ENCODE measurements at places on chromosomes 2 and 18.

GRCh38 chr18:13461469-13461868 lies 242.9 kb downstream of the LDLRAD4 start:
- no peak for DNase-seq

GRCh38 chr2:22807872-22808271 lies 577.1 kb upstream of the KLHL29 start:
- DNase-seq: no peak

GRCh38 chr18:60978338-60978737 lies 354.9 kb upstream of the CDH20 start:
- no peak for DNase-seq

- no peak for DNase-seq
Measured at GRCh38 chr2:11079136-11079824, 76.0 kb upstream of the SLC66A3 start.

GRCh38 chr2:112648081-112648480 lies 2.3 kb downstream of the SLC20A1 start:
- DNase-seq: no peak

GRCh38 chr2:74736589-74736988 lies 82.5 kb downstream of the SEMA4F start:
- no peak for DNase-seq

- DNase-seq: no peak
Measured at GRCh38 chr18:50790948-50791347, 28.9 kb downstream of the MRO start.

DNA sequence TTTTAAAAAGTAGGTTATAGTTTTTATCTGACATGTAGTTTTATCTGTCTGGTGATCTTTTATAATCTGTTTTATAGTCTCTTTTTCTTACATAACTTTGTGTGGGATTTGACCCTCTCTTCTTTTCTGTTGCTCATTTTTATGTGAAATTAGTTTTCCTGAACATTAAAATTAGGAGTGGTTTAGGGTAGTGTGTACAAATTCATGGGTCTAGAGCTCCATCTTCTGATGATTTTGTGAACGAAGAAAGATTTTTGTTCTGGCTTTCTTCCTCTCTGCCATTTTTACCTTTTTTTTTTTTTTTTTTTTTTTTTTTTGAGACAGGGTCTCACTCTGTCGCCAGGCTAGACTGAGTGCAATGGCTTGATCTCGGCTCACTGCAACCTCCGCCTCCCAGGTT lies 46.6 kb downstream of the SLC30A6 start:
- DNase-seq: no peak

DNA sequence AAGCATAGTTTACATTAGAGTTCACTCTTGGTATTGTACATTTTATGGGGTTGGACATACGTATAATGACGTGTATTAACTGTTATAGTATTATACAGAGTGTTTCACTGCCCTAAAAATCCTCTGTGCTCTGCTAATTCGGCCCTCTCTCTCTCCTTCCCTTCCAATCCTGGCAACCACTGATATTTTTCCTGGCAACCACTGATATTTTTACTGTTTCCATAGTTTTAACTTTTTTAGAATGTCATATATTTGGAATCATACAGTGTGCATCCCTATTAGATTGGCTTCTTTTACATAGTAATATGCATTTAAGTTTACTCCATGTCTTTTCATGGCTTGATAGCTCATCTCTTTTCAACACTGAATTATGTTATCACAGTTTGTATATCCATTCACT lies 526.7 kb downstream of the RIT2 start:
- no peak for DNase-seq

GRCh38 chr2:85810371-85811179 lies 56.8 kb downstream of the ATOH8 start:
- DNase-seq: no peak

- no peak for DNase-seq
Measured at GRCh38 chr2:231894566-231895380, 31.4 kb downstream of the NPPC start.

DNA sequence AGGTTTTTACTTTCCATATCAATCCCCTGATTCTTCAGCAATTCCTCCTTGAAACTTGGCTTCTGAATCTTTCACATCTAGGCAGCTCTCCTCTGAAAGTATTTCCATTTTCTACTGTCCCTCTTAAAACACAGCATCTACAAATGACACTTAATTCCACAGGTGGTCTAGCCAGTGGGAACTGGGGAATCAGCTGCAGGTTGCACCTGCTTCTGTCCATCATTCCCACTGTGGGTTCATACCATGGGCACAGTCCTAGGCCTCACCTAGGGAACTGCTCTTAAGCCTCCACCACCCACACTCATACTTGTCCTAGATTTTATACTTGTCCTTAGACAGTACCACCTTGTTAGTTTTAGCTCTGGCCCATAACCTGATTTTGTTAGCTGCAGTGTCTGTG lies 2.2 kb downstream of the LOXL3 start:
- DNase-seq: no peak

DNA sequence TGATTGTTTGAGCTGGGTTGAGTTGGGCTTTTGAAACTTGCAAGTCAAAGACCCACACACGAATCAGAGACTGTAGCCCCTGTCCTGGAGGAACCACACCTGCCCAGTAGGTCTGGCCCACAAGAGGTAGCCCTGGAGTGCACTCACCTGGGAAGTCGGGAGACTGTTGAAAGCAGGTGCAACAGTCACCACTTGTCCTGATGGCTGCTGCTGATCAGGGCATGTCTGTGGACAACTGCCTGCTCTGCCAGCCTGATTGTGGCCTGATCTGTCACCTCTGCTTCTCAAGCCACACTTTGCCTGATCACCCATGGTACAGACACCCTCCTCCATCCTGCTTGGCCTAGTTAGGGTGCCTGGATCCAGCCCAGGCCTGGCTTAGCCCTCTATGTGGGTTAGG lies 105.0 kb upstream of the HAAO start:
- no peak for DNase-seq

- peak; percentile 28 for DNase-seq
Measured at GRCh38 chr18:23970161-23971096, 44.1 kb upstream of the TTC39C start.

- no peak for DNase-seq
Measured at GRCh38 chr18:70258243-70258642, 30.6 kb upstream of the SOCS6 start.

GRCh38 chr2:158127380-158127804 lies 25.7 kb downstream of the UPP2 start:
- no peak for DNase-seq

DNA sequence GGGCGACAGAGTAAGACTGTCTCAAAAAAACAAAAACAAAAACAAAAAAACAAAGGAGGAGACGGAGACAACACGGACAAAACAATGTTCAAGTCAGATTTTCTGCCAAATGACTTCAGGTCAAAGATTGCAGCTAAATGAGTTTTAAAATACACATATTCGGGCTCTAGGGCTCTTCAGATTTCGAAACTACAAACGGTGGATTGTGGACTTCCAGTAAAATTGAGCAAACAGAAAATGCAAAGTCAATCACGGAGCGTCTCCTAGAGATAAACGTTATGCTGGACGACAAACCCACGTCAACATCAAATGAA lies 558 bp downstream of the MRPS5 start:
- no peak for DNase-seq

All from NCI-H524 treated with DMSO at 0.1 percent for 48 hours (cell line).